ENCODE measurements at places on chromosomes 2 and 18.

GRCh38 chr2:61993422-61994024 lies 88.0 kb downstream of the COMMD1 start:
- DNase-seq = no peak

DNA sequence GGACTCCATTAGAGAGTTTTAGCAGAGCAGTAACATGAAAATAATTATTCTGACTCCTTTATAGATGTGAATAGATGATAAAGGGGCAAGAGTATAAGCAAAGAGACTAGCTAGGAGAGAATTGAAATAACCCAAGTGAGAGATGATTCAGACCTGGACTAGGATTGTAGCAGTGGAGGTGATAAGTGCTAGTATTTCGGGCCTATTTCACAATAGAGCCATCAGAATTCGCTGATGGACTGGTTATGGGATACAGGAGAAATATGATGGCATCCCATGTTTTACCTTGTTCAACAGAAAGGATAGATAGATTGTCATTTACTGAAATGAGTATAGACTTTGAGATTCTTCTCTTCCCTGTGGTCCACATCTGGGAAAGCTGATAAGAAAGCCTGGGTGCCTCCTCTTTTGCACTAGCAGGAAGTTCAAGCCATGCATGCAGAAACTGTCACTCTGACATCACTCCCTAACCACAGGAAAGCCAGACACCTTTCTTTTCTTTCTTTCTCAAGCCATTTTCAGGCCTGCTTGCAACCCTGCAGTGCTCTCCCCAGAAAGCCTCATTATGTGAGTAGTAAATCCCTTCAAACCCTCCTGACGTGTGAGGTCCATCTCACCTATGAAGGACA lies 25.3 kb downstream of the DYNAP start:
- DNase-seq = no peak

DNA sequence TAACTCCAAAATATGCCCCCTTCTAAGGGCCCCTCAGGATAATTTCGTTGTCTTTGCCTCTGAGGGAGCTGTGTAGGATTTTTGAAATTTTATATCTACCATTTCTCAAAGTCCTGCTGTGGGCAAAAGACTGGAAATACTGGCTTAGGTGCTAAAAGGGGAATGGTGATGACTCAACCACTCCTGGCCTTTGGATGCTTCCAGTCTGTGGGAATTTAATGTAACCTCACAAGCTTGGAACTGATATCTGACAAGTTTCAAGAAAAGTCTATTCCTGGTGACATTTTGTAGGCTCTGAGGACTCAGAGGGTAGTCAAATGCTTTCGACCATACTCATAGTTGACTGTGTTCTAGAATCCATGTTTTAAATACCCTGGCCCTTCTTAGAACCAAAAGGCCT lies 3.4 kb upstream of the APCDD1 start:
- no peak for DNase-seq

DNA sequence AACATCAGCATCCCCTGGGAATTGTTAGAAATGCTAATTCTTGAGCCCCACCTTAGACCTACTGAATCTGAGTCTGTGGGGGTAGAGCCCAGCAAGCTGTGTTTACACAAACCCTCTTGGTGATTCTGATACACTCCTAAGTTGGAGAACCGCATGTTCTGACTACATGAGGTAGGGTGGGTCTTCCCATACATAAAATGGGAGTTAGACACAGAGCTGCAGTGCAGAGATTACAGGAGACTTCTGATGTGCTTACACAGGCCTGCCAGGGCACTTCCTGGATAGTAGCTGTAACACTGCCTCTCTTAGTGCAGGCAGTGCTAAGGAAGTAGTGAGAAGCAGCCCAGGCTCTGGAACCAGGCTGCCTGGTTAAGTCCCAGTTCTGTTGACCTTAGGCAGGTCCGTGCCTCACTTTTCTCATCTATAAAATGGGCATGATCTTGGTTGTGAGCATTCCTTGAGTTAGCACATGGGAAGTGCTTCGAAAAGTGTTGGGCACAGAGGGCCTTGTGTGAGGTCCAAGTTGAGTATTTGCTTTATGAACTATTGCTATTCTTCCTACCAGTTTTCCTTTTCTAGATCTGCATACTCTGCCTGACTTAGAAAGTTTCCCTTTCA lies 67.3 kb downstream of the GLI2 start:
- no peak for DNase-seq

DNA sequence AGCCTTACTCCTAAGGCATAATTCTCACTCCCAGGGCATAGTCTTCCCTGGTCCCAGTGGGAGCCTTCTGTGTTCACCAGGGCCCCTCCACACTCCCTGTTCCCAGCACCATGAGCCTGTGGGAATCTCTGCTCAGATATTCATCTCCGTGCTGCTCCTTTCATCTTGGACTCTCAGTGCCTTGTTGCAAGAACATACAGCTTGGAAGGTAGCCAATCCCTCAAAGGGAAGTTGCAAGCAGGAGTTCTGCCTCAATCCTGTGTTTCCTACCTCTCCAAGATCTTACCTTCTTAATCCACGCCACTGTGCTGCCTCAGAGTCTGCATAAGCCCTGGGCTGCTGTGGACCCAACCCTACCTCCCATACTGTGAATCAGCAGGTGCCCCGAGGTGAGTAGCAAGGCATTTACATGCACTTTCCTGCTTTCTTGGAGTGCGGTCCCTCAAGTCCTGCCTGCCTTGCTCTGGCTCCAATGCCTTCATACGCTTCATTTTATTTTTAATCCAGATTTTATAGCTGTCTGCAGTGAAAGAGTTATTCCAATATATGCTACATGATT lies 413.8 kb upstream of the RAB6C start:
- no peak for DNase-seq

GRCh38 chr2:120589771-120590608 lies 145.7 kb upstream of the GLI2 start:
- no peak for DNase-seq

DNA sequence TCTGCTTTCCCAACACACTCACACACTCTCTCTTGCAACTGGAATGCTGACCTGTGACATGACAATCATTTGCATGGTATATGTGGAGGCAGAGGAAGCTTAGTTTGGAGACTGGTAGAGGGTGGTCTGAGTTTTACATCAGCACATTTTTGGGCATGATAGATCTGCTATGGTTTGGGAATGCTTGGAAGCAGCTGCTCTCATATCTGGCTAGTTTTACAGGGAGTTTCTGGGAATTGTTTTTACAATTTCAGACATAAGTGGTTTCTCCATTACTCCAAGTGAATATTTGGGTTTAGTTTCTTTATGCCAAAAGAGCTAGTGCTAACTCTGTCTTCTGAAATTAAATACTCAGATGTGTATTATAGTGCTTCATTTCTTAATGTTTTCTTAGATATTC lies 977.6 kb downstream of the SUCLG1 start:
- no peak for DNase-seq

DNA sequence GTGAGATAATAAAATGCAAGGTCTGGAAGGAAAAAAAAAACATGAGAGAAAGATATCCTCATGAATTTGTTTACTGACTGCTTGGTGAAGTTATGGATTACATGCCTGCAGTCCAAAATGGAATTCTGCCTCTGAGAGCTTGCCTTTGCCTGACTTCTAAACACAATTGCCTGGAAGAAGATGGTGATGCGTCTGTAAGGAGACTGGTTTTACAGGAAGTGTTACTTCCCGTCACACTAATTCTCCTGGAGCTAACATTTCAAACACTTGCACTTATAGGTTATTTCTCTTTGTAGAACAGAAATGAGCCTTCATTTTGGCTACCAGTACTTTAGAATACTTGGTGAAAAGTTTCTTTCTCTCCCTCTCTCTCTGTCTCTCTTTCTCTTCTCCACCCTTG lies 884.3 kb downstream of the TSN start:
- no peak for DNase-seq

DNA sequence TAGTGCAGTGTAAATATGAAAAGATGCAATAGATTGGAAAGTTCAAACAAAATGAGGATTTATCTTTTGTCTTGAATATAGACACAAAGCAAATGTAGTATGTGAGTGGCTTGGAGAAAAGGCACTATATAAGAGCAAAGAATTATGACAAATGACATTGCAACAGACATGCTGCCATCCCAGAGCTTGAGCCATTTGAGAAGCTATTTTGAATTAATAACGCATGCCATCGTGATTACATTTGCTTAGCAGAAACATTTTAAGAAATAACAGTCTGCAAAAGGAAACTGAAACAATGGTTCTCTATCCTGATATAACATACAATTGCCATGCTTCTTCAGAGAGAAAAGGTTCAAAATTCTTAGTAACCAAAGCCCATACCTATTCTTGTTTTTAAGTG lies 677.1 kb downstream of the ZEB2 start:
- no peak for DNase-seq

DNA sequence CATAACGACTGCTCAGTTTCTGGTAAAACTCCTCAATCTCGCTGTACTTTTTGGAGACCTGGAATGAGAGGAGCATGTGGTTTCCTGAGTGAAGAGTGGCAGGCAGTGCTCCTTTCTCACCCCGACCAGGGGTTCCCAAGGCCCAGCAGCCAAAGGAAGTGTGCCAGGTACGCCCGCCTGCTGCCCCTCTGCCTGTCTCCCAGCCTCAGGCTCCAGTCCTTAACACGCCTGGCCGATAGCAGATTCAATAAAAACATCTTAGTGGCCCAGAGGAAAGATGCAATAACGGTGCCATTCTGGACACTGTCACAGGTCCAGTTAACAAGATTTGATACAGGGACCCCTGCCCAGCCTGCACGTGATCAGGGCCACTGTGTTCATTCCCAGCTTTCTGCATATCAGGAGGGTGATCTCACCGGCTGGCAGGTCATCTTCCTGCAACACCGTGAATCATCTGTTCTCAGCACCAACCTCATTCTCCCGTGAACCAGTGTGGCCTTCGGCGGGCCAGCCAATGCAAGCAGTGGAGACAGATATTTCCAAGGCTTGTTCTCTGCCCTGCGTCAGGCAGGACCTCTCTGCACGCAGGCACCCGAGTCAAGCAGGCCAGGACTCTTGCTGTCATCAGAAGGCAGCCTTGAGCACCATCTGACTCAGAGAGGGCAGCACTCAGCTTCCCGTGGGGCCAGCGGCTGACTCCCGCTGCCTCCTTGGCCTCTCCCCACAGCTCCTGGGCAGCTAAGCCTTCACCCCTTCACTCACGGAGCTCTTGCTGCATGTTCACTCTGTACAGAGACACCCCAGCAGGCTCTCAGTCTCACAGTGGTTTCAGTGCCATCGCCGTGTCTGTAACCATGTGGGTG lies 9.5 kb downstream of the HS1BP3 start:
- DNase-seq = no peak

DNA sequence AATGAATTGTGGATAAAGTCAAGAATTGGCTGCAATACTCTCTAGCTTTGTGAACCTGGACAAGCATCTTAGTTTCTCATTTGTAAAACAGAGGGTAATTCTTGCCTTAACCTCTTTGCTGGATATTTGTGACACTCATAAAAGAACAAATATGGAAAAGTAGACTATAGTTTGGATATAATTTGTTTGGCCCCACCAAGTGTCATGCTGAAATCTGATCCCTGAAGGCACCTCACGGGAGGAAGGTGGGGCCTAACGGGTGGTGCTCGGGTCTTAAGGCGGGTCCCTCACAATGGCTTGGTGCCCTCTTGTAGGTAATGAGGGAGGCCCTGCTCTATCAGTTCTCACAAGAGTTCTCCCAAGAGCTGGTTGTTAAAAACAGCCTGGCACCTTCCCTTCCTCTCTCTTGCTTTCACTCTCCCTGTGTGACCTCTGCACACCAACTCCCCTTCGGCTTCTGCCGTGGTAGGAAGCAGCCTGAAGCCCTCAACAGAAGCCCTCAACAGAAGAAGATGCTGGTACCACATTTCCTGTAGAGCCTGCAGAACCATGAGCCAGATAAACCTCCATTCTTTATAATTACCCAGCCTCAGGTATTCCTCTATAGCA lies 37.4 kb downstream of the ARL4C start:
- DNase-seq = no peak

GRCh38 chr2:201880579-201880978 lies 74.2 kb downstream of the CDK15 start:
- no peak for DNase-seq

DNA sequence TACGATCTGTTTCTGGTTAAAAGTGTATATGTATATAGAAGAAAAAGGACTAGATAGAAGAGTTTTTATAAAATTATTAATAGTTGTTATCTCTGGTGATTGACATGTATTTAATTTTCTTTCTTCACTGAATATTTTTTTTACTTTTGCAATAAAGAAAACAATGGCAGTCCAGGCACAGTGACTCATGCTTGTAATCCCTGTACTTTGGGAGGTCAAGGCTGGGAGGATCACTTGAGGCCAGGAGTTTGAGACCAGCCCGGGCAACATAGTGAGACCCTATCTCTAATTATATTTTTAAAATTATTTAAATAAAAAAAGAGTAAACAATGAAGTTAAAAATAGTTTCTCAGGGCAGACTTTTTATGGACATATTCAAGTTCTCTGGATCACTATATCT lies 114.7 kb downstream of the FAM117B start:
- no peak for DNase-seq

DNA sequence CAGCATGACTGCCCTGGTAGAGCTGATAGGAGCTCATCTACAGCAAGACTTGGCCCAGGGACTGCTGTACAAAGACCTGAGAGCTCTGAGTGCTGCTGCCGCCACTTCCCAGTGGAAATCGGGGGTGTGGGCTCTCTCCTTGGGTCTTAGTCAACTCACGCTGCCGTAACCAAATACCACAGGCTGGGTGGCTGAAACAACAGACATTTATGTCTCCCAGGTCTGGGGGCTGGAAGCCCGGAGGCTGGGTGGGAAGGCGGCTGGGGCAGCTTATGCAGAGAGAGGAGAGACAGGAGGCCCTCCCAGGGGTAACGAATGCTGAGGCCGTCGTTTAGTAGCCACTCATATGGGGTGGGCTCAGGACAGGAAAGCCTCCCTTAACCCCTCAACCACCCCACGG lies 15.4 kb upstream of the MAL start:
- no peak for DNase-seq

GRCh38 chr18:76953583-76954233 lies 131.4 kb downstream of the ZNF236 start:
- DNase-seq = no peak

- DNase-seq = no peak
These were observed 20.9 kb upstream of the SCN1A start for GRCh38 chr2:166148500-166149400.

DNA sequence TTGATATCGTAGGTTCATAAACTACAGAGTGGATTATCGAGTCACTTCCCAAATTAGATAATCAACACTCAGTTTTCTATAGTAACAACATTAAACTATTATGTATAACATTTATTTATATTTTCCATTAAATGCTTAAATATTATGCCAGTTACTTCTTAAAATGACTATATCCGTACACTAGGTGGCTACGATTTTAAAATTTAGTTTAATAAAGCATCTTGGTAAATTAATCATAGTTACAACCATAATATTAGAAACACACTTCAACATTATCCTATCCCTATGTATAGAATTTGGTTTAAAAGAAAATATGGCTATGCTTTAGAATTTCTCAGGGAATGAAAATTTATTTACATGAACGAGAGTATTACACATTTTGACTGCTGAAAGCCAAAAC lies 80.3 kb downstream of the SLC25A12 start:
- DNase-seq = no peak

- DNase-seq = peak; percentile 12
These were observed 12.0 kb upstream of the NTSR2 start for GRCh38 chr2:11681722-11682589.

GRCh38 chr2:27489118-27489497 lies 435 bp downstream of the IFT172 start:
- DNase-seq = no peak

Data from T-helper 22 cell (primary cell).